Cortex of kidney (tissue), 1 donor: ENCODE measurements at places on chromosomes 5 and 9.

- DNase-seq: no peak
Measured at GRCh38 chr5:138180183-138180782, 1.4 kb downstream of the KIF20A start.

DNA sequence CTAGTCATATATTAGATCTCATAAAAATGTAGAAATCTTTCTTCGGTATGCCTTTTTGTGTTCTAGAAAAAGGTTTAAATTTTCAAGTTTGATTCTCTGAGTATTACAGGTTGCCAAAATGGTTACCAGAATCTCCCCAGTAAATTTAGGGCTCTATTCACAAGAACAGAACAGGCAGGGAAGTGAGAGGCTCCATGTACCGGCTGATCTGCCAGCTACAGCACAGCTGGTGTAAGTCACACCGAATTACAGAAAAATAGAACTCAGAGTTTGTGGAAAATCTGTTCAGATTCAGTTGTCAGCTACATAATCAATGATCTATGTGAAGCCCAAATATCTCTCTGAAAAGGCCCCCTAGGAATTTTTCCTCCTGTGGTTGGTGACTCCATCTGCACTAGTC is 10.5 kb downstream of the FAM81B start:
- no peak for DNase-seq

- no peak for DNase-seq
Measured at GRCh38 chr9:82284758-82285157, 296.2 kb downstream of the SPATA31D1 start.

DNA sequence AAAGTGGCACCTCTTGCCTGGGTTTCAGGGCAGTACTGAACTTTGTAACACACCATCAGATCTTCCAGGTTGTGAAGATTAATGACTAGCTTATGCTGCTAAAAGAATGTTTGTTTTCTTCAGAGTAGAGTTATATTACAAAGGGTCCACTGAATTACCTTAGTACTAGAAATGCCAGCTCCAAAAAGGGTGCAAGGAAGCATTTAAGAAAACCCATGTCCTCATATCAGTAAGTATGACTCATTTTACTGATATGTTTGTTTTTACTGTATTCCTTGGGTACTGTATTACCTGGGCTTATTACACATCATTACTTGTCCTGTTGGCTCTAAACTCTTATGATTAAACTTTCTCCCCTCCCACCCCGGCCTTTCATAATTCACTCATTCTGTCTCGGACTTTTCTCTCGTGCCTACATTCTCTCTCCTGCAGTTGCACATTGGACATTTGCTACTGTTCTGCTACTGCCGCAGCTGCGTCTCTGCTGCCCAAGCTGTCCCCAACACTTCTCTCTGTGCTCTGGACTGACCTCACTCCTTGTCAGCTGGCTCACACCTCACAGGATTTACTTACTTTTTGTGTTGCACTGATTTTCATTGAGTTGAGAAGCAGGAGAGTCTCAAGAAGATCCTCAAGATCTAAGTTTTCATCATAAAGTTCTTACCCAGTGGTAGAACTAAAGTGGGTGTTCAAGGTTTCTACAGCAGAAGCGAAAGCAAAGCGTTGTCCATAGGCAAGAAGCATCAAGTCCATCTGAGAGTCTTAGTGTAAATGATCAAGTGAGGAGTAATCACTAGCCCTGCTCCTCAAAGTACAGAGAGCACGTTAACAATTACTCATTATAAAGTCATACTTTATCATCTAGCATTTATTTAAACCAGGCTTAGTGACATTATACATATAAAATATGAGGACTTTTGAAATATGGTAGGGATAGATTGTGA is 53.2 kb upstream of the C9orf72 start:
- DNase-seq: no peak

- no peak for DNase-seq
Measured at GRCh38 chr9:3689555-3689954, 163.8 kb upstream of the RFX3 start.

DNA sequence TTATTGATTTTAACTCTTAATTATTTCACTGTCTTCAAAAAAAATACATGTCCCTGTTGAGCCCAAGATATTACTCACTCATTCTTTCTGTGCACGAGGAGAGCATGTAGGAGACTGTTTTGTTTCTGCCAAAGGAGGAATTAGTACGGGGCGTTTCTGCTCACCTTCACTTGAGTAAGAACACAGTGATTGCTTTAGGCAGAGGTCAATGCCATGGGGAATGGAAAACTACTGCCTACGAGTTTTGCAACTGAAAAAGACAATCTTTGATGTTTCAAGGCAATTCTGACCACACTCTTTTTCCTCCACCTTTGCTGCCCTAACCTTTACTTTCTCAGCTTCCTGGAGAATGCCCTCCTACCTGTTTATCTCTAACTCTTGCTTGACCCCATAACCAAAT is 109.4 kb downstream of the CCDC192 start:
- DNase-seq: no peak

GRCh38 chr9:95876595-95876994 is 1.1 kb downstream of the ERCC6L2 start:
- no peak for DNase-seq

DNA sequence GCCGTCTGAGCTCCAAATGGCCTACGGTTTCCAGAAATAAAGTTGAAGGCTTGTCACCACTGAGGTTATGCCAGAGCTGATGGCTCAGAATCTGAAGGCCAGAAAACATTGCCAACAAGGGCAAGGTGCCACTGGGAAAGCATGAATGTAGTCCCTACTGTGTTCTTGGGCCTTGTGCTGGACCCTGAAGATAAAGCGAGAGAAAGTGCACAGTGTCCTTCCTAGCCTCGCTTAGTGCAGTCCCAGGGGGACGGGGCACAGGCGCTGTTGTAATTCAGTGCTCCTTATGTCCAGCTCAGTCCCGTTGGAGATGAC is 84.5 kb downstream of the NDFIP1 start:
- DNase-seq: no peak

DNA sequence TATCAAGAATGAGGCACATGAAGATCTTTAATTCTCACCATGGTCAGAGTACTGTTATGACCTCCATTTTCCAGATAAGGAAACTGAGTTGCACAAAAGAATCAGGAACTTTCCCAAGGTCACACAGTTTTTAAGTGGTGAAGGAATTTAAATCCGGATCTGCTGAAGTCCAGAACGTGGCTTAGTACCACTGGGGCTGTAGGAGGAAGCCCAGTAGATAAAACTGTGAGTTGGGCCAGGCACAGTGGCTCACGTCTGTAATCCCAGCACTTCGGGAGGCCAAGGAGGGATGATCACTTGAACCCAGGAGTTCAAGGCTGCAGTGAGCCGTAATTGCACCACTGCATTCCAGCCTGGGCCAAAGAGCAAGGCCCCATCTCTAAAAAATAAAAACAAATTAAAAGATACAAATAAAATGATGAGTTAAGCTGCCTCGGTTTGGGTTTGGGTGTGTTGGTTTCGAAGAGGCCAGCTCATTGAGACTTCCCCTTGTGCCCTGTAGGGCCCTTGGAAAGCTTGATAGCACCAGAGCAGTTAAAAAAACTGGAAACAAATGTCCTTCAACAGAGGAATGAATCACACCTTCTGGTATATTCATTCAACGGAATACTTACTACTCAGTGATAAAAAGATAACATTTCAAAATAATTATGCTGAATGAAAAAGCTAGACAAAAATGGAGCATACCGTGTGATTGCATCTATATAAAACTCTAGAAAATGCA is 20.1 kb downstream of the ATOX1 start:
- DNase-seq: no peak

GRCh38 chr5:137114529-137114928 is 384.6 kb downstream of the SPOCK1 start:
- DNase-seq: no peak

- DNase-seq: no peak
Measured at GRCh38 chr9:4832786-4833579, 40.2 kb downstream of the RCL1 start.

- no peak for DNase-seq
Measured at GRCh38 chr9:91382298-91382697, 20.6 kb upstream of the AUH start.

GRCh38 chr9:90925581-90926257 is 124.1 kb downstream of the SYK start:
- no peak for DNase-seq

DNA sequence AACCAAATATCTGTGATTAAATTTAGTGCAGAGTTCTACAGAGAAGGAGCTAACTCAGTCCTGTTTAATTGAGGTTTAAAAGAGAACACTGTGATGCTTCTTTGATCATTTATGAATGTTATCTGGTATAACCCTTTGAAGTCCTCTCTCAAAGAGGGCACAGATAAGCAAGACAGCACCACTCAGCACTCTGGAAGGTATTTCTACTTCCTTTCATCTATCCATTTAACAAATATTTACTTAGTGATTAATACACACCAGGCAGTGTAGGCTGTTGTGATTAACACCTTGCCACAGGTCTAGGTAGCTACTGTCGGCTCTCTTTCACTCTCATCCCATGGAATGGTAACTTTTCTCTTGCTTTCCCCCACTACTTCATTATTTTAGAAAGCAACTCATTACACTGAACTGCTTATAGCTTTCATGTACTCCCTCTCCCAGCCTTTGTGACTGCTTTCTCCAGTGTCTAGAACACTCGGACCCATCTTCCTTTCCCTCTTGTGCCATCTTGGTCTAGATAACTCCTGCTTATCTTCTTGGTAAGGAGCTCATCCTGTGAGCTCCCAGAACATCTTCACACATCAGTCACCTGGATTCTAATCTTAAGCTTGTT is 54.7 kb downstream of the GLDC start:
- DNase-seq: no peak

DNA sequence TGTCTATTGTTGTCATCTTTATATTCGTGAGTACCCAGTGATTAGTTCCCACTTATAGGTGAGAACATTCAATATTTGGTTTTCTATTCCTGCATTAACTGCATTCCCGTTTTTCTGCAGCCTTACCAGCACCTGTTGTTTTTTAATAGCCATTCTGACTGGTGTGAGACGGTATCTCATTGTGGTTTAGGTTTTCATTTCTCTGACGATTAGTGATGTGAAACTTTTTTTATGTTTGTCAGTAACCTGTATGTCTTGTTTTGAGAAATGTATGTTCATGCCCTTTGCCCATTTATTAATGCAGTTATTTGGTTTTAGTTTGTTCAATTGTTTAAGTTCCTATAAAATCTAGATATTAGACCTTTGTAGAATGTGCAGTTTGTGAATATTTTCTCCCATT is 546.0 kb upstream of the RORB start:
- no peak for DNase-seq

DNA sequence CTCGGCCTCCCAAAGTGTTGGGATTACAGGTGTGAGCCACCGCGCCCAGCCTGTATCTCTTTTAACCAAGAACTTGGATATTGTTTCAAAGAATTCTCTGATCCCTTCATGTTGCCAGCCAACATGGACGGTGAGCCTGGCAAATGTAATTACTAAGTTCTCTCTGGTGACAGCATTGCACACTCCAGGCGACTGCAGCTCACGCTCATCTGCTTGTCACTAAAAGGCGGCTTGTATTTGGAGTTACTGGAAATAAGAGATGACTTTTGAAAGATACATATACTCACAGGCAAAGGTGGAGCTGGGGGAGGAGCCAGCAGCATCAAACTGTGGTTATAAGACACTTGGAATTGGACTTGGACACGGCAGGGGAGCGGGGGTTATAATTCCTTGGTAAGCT is 172.3 kb downstream of the SLIT3 start:
- no peak for DNase-seq

DNA sequence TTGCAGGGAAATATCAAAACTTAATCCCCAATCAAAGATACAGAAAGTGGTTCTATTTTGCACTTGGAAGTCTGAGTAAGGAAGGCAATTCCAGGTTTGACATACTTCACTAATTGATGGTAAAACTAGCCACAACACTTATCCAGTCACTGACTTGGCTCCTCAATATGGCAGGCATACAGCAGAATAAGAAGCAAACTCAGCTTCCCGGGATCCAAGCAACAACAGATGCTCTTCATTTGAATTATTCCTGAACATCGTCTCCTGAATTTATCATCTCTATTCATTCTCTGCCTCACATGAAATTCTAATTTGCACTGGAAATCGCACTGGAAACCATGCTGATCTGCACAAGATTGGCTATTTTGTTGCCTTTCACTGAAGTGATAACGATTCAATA is 629.6 kb downstream of the PRELID2 start:
- no peak for DNase-seq

- no peak for DNase-seq
Measured at GRCh38 chr9:92807757-92808725, 43.4 kb upstream of the BICD2 start.

GRCh38 chr9:6944093-6944551 is 186.3 kb downstream of the KDM4C start:
- no peak for DNase-seq

DNA sequence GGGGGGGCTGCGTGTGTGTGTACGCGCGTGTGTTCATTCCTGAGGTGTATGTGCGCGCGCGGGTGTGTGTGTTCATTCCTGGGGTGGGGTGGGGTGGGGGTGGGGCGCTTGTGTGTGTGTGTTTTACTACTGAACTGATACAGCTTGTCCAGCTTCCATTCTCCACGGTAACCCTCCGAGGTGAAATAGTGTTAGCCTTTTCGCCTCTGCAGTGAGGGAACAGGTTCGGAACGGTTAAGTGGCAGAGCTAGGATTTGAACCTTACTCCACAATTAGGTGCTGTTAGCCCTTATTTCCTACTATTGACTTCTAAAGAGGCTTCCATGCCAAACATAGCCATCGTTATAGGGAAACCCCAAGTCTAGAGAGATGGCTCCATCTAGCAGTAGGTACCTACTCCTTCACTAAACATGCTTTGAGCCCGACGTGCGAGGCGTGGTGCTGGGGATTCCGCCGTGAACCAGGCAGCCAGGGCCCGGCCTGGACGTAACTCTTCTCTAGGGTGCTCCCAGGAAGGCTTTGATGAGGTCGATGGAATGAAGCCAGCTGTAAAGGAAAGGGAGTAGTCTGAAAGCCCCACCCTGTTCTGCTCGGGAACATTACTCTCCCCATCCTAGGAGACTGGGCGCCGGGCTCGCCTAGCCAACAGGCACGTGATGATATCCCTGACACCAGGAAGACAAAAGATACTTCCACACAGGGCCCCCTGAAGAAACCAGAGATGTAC is 782 bp upstream of the SKP1 start:
- DNase-seq: no peak

DNA sequence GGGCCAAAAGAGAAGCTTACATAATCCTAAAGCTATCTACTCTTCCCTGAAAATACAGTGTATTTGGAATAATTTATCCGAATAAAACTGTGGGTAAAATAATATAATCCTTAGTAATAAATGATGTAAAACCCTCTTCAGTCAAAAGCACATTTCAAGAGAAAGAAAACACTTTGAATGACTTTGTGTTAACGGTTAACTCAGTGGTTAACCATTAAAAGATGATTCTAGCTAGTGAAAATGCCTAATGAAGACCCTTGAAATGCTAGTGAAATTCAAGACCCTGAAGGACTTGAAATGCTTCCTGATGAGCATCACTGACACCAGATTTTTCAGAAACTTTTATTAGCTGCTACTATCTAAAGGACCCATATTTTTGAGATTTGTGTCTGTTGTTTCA is 70.7 kb downstream of the COX7C start:
- no peak for DNase-seq
